ENCODE measurements at places on chromosomes 3 and 15. TPM values are rescaled to one million over a fixed set of nuclear protein-coding genes. Genes with fewer than 3 reads are reported as not detected.

The PPARG gene
- 13.1 TPM for total RNA-seq

The LTK gene
- total RNA-seq, result 0.35 TPM

The PLSCR2 gene
- total RNA-seq, result not detected

The SPTBN5 gene
- total RNA-seq, result 1.3 TPM

The LRRN1 gene
- total RNA-seq, result 4.3 TPM

The APOD gene
- 153 TPM for total RNA-seq

DNA sequence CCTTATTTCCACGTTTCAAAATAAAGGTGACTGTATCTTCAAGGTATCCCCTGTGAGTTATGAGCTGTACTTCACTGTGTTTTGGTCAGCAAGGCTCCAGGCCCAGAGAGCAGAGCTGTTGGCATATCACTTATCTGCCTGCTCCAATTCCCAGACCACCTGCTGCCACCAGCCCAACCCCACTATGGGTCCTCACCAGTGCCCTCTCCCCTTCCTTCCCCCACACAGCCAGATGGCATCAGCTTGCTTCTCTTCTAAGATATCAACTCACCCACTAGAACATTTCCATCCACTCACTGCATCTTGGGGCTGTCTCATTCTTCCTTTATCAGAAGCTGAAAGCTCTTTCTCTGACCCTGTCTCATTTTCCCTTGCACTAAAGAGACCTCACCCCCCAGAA, 136.9 kb upstream of the EIF1B start:
- H3K27ac ChIP-seq, result no peak overlapping the region
- no peak overlapping the region for H3K4me3 ChIP-seq
- H3K27me3 ChIP-seq, result no peaks in the 10 kb centered on the region
- DNase-seq, result no peak
- H3K36me3 ChIP-seq, result no peaks in the 10 kb centered on the region

GRCh38 chr3:48548729-48549705, 7.6 kb downstream of the PFKFB4 start:
- peaks cover 6% of the 10 kb centered on the region for H3K36me3 ChIP-seq
- H3K4me3 ChIP-seq, result no peak overlapping the region
- no peak overlapping the region for H3K27ac ChIP-seq
- H3K27me3 ChIP-seq, result no peaks in the 10 kb centered on the region
- no peaks in the 10 kb centered on the region for H3K4me1 ChIP-seq

DNA sequence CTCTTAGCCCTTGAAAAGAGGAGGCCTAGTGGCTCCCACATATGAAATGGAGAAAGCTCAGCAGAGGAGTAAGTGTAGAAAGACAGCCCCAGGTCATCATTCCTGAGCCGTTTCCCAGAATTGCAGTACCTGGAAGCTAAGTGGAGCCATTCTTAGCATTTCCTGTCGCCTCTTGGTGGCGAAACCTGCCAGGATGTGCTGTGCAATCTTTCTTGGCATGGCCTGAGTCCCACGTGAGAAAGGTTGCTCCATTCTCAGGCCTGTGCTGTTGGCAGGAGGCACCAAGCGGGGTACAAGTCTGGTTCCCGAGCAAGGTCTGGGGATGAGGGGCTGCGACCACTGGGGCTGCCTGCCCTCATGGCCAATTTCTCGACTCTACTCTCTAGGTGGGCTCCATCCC, 207.2 kb upstream of the TPM1 start:
- H3K27me3 ChIP-seq, result no peaks in the 10 kb centered on the region
- no peak for DNase-seq
- H3K27ac ChIP-seq, result no peak overlapping the region
- H3K4me1 ChIP-seq, result no peaks in the 10 kb centered on the region
- H3K36me3 ChIP-seq, result peaks cover 47% of the 10 kb centered on the region

GRCh38 chr3:141105828-141106628, 54.9 kb downstream of the SPSB4 start:
- peak; percentile 69 for DNase-seq
- H3K27ac ChIP-seq, result no peak overlapping the region
- H3K4me3 ChIP-seq, result no peak overlapping the region
- no peaks in the 10 kb centered on the region for H3K4me1 ChIP-seq
- H3K36me3 ChIP-seq, result no peaks in the 10 kb centered on the region

GRCh38 chr15:33735637-33736247, 232.6 kb upstream of the CHRM5 start:
- no peak overlapping the region for H3K4me3 ChIP-seq
- H3K27me3 ChIP-seq, result no peaks in the 10 kb centered on the region
- H3K4me1 ChIP-seq, result no peaks in the 10 kb centered on the region
- no peak for DNase-seq

- no peak for DNase-seq
- H3K27ac ChIP-seq, result no peak overlapping the region
- H3K4me3 ChIP-seq, result no peak overlapping the region
- peaks cover 5% of the 10 kb centered on the region for H3K4me1 ChIP-seq
- no peaks in the 10 kb centered on the region for H3K36me3 ChIP-seq
Observed at GRCh38 chr15:43246261-43246774, 20.4 kb downstream of the TGM5 start.

DNA sequence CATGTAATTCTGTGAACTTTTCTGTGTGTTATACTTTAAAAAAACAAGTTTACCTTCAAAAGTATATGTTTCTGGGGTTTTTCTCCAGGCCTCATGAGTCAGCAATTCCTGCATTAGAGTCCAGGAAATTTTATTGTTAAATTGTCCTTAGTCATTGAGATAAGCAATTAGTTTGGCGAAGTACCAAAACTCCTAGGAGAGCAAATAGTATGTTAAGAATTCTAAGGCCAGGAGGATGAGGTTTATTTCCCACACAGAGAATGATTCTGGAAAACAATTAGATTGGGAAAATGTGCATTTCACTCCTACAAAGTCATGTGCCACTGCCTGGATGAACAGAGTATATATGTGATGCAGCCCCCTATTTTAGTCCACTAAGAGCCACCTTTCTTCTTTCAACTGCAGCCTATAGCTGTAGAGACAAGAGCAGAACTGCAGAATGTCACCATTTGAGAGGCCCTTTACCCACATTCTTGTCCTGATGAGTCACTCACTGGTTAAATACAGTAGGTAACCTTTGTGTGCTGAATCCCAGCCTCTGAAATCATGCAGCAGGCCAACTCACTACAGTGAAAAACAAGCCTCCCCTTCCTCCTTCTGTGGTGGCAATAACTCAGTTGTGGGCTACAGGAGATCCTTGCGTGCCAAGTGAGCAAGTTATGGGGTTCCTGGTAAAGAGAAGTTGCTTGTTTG, 452.8 kb upstream of the THBS1 start:
- no peaks in the 10 kb centered on the region for H3K36me3 ChIP-seq
- peaks cover 3% of the 10 kb centered on the region for H3K4me1 ChIP-seq
- H3K4me3 ChIP-seq, result no peak overlapping the region

DNA sequence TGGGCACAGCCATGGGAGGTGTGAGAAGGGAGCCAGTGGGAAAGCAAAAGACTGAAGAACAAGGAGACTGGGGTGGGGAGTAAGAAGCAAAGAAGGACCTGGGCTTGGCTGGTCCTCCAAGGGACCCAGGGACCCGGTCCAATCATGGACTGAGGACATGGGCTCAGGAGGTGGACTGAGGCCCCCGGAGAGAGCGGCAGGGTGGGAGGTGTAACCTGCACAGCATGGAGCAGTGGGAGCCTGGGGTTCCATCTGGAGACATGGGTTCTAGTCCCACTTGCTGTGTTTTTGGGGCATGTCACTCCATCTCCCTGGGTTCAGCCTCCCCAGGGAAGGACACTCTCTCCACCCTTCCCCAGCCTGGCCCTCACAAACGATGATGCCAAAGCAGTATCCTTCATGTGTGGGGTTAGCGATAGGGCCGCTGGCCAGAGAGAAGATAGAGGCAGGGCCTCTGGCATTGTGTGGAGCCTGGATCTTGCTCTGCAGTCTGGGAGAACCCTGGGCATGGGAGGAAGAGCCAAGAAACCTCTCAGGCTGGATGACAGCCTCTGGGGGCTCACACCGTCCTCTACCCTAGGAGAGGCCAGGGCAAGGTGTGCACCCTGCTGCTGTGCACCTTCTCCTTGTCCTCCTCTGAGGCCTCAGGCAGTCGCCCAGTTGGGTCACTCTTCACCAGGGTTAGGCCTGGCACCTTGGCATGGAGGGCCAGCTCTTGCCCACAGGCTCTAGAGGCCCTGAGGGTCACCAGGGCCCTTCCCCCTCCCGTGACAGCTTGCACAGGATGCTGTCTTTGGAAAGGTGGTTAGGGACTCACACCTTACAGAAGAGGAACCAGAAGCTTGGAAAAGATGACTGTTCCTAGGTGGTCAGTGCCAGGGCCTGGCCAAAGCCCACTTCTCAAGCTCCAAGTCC, 26.0 kb downstream of the FBXW12 start:
- no peak overlapping the region for H3K4me3 ChIP-seq
- no peaks in the 10 kb centered on the region for H3K27me3 ChIP-seq
- H3K36me3 ChIP-seq, result no peaks in the 10 kb centered on the region
- peaks cover 20% of the 10 kb centered on the region for H3K4me1 ChIP-seq

DNA sequence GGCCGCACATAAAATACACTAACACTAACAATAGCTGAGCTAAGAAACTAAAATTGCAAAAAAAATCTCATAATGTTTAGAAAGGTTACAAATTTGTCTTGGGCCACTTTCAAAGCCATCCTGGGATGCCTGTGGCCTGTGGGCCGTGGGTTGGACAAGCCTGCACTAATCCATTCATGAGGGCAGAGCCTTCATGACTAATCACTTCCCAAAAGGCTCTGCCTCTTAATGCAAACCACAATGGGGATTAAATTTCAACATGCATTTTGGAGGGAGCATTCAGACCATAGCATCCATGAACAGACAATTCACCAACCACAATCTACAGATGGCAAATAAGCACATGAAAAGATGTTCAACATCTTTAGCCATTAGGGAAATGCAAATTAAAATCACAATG, 128.2 kb downstream of the SUCLG2 start:
- no peaks in the 10 kb centered on the region for H3K27me3 ChIP-seq
- no peak overlapping the region for H3K27ac ChIP-seq
- no peak for DNase-seq
- H3K36me3 ChIP-seq, result peaks cover 8% of the 10 kb centered on the region
- no peak overlapping the region for H3K4me3 ChIP-seq

DNA sequence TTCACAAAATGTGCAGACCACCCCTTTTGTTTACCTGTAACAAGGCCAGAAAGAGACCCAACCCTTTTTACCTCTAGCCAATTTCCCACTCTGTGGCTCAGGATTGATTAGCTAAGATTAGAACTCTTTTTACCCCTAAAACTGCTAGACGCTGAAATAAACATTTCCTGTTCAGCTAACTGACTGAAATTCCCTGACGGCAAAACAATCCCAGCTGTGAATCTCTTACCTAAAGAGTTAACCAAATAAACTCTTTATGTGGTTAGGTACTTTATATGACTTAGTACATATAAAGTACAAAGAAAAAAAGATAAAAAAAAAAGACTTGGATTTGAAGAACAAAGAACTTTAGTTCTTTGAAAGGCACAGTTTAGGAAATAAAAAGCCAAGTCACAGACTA, 988.7 kb downstream of the FHIT start:
- H3K36me3 ChIP-seq, result no peaks in the 10 kb centered on the region
- H3K4me3 ChIP-seq, result no peak overlapping the region
- no peaks in the 10 kb centered on the region for H3K27me3 ChIP-seq
- no peak overlapping the region for H3K27ac ChIP-seq
- no peaks in the 10 kb centered on the region for H3K4me1 ChIP-seq

GRCh38 chr3:108513961-108514360, 3.6 kb upstream of the MYH15 start:
- H3K27me3 ChIP-seq, result no peaks in the 10 kb centered on the region
- H3K4me1 ChIP-seq, result no peaks in the 10 kb centered on the region
- H3K27ac ChIP-seq, result no peak overlapping the region
- H3K4me3 ChIP-seq, result no peak overlapping the region
- DNase-seq, result no peak

- peaks cover 44% of the 10 kb centered on the region for H3K4me1 ChIP-seq
- H3K4me3 ChIP-seq, result peak overlapping the region; percentile 53
- no peaks in the 10 kb centered on the region for H3K36me3 ChIP-seq
- peak; percentile 94 for DNase-seq
Observed at GRCh38 chr15:101201411-101202174, 50.3 kb downstream of the CHSY1 start.

GRCh38 chr3:82103241-82103640, 341.8 kb upstream of the GBE1 start:
- H3K4me1 ChIP-seq, result no peaks in the 10 kb centered on the region
- H3K27ac ChIP-seq, result no peak overlapping the region
- no peaks in the 10 kb centered on the region for H3K36me3 ChIP-seq
- DNase-seq, result no peak

GRCh38 chr15:99085413-99086326, 19.2 kb upstream of the SYNM start:
- DNase-seq, result no peak
- H3K4me1 ChIP-seq, result no peaks in the 10 kb centered on the region
- no peak overlapping the region for H3K4me3 ChIP-seq
- H3K27me3 ChIP-seq, result no peaks in the 10 kb centered on the region
- no peaks in the 10 kb centered on the region for H3K36me3 ChIP-seq

DNA sequence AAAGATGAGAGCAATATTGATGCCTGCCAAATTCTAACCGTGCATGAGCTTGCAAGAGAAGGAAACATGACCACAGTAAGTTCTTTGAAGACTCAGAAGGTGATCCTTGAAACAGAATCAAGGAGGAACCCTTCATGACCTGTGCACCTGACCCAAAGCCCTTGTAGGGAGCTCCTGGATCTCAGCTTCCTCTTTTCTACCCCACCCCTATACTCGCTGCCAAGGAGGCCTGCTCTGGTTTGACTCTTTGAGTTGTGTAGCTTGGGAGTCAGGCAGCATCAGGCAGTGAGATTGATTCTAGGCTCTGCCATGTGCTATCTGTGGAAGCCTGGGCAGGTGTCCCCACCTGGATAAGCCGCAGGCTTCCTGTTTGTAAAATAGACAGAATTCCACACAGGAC, 10.6 kb downstream of the TTC21A start:
- no peak overlapping the region for H3K27ac ChIP-seq
- H3K4me1 ChIP-seq, result no peaks in the 10 kb centered on the region
- no peaks in the 10 kb centered on the region for H3K27me3 ChIP-seq
- DNase-seq, result no peak
- no peak overlapping the region for H3K4me3 ChIP-seq

DNA sequence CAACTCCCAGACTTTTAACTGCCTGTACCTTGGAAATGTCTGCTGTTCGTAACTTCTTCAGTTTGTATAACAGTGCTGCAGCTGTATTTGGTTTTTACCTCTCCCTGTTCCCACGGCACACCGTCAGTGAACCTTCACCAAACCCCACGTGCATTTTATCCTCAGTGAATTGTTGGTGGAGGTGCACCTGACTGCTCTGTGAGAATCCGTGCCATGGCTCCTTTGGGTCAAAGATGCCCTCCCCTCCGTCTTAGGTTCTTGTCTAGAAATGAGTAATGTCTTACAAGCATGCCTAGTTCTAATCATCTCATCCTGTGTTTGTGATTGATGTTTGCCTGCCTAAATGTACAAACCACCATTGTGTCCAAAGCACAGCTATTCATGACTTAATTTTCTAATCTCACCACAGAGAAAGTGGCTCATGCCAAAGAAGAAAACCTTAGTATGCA, 28.2 kb downstream of the TPM1 start:
- no peak overlapping the region for H3K4me3 ChIP-seq
- H3K27me3 ChIP-seq, result no peaks in the 10 kb centered on the region
- H3K4me1 ChIP-seq, result peaks cover 39% of the 10 kb centered on the region
- peaks cover 43% of the 10 kb centered on the region for H3K36me3 ChIP-seq
- DNase-seq, result no peak
